ENCODE measurements at places on chromosomes 1 and 21. TPM values are rescaled to one million over a fixed set of nuclear protein-coding genes. Genes with fewer than 3 reads are reported as not detected.

Gene CNR2
- total RNA-seq = not detected

Gene EPHB2
- total RNA-seq = 39.3 TPM

Gene ENAH
- total RNA-seq = 155 TPM

Gene FAAH
- total RNA-seq = not detected

GRCh38 chr1:22790232-22791008 is 79.8 kb downstream of the EPHB2 start:
- DNase-seq = no peak

GRCh38 chr1:71413441-71414175 is 332.8 kb upstream of the ZRANB2 start:
- no peak for DNase-seq

- no peak for DNase-seq
Measured at GRCh38 chr1:168766568-168766967, 37.6 kb upstream of the DPT start.

DNA sequence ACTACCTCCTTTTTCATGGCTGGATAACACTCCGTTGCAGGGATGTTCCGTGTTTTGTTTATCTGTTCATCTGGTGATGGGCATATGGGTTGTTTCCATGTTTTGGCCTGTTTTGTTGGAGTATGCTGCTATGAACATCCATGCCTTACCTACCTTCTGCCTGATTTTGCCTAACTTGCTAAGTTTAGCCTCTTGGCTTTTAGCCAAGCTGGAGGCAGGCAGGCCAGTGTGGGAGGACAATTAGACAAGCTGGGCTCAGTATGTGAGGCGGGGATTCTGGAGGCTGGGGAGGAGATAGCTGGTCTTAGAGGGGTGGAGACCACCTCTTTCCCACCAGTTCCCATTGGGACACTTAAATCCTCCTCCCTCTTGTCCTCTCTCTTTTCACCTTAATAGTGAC is 98.4 kb upstream of the WNT4 start:
- DNase-seq = no peak

Gene PLEKHG5
- total RNA-seq = 8.6 TPM

Gene S100A13
- 116 TPM for total RNA-seq

GRCh38 chr1:49466961-49467360 is 556.8 kb downstream of the AGBL4 start:
- no peak for DNase-seq

DNA sequence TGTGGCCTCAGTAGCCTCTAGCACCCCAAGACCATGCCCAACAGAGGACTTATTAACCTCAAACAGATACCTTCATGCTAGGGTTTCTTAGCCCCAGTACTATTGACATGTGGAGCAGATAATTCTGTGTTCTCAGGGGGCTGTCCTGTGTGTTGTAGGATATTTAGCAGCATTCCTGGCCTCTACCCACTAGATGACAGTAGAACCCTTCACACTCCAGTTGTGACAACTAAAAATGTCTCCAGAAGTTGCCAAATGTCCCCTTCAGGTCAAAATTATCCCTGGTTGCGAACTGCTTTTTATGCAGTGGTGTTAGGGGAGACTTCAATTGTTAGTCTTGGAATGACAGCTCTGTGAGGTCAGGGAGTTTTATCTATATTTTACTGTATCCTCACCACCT is 8.1 kb downstream of the KAZN start:
- no peak for DNase-seq

GRCh38 chr1:206004826-206005225 is 1.6 kb upstream of the RAB7B start:
- DNase-seq = no peak

Gene TBX15
- total RNA-seq = not detected

DNA sequence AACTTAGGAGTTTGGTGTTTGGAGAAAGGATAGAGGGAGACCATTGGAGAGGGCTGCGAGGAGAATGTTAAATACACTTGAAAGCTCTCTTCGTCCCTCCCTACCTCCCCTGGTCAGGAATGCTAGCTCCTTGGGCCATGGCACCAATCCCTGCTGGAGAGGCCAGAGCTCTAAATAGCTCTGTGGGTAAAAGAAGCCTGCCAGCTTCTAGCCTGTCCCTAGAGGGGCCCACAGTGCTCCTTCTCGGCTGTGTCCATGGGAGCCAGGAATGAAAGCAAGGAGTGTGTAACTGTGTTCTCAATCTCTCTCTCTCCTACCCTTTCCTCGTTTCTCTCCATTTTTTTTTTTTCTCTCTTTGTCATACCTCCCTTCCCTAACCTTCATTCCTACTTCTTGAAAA is at the start of gene CCDC190:
Gene CCDC190 (minus strand): TSS at position 75 of the 400 bp plus-strand sequence. CDS start 1,529 bp downstream, outside the sequence.
- no peak for DNase-seq

Gene CCDC28B
- total RNA-seq = 5.7 TPM

DNA sequence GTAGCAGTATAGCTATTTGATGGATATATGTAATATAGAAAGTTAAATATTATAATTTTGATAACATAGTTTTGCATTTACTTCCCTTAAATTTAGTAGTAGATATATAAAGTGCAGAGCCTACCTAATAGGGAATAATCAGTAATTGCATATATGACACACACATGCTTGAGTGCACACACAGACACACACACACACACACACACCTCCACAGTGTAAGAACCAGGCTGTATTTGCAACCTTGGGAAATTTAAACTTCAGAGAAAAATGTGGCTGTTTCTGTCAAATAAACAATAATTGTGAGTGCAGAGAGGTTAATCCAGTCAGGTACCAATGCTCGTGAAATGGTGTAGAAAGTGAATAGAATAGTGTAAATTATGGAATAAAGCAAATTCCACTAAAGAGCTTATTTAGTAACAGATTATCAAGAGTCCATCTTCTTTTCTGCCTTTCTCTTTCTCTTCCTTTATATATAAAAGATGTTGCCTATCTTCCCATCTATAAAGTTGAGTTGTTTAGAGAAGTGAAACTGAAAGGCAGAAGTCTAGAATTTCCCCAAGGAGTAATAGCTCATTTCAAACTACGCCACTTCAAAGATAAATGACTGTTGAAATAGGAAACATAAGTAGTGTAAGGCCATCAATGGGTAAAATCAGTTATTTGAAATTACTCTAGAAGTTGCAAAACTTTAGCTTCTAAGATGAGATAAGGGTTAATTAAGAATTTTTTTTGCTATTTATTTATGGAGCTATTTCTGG is 273.7 kb downstream of the SRGAP2C start:
- DNase-seq = no peak

- DNase-seq = no peak
Measured at GRCh38 chr1:218748071-218748470, 402.9 kb downstream of the TGFB2 start.

DNA sequence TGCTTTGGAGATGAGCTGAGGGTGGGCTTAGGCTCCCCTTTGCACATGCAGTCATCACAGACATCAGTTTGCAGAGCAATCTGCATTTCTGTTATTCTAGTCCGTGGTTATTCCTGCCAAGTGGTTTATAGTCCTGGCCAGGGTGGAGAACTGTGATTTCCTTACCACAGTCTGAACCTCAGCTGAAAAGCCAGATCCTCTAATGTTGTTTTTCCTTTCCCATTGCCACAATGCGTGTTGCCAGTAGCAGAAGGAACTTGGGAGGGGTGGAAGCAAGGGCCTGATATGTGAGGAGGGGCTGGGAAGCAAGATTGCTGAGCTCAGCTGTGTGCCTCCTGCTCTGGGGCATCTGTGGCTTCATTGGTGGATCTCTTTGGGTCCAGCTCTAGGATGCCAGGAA is 18.0 kb upstream of the ST3GAL3 start:
- DNase-seq = no peak

DNA sequence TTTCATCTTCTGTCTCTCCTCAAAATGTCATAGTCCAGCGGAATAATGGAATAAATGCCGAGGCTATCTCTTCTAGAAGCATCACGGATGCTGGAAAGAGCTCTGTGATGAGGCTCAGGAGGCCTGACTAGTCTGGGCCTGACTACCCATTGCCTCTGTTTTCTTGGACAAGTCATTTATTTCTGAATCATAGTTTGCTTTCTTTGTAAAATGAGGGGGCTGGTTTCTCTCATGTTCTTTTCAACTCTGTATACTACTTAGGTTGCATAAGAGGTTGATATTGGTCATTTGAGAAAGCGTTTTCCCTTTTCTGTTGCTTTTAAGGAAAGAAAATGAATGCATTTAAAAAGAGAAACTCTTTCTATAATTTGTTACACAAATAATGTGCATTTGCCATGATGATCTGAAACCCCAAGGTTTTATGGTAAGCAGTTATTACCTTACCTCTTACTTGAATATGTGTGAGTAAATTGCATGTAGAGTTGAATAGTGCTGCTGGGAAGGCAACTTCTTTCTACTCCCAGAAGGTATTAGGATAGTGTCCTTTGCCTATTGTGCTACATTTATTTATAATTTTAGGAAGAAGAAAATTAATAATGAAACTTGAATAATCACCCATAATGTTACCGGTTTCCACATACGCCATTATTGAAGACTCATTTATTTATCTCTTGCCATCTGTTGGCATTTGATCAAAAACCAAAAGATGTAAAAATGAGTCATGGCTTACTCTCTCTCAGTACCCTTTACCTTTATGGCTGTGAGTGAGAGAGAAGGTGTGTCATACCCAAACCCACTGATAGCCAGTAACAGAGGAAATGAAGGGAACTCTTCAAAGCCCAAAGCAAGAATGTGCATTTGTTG is 179.1 kb downstream of the FASLG start:
- no peak for DNase-seq

Gene HCN3
- total RNA-seq = 1.0 TPM

GRCh38 chr1:107474877-107475612 is 334.2 kb downstream of the NTNG1 start:
- no peak for DNase-seq

- peak; percentile 51 for DNase-seq
Measured at GRCh38 chr1:7956218-7957032, 5.1 kb upstream of the PARK7 start.

Gene TMEM200B
- total RNA-seq = 0.03 TPM

GRCh38 chr1:205598841-205599668 is 32.8 kb downstream of the ELK4 start:
- peak; percentile 80 for DNase-seq

Gene OR2G6
- total RNA-seq = not detected

GRCh38 chr1:182833271-182833670 is 5.9 kb upstream of the DHX9 start:
- peak; percentile 52 for DNase-seq

Gene ZMPSTE24
- total RNA-seq = 86.7 TPM

Gene PLA2G5
- not detected for total RNA-seq

Gene ILF2
- 578 TPM for total RNA-seq

DNA sequence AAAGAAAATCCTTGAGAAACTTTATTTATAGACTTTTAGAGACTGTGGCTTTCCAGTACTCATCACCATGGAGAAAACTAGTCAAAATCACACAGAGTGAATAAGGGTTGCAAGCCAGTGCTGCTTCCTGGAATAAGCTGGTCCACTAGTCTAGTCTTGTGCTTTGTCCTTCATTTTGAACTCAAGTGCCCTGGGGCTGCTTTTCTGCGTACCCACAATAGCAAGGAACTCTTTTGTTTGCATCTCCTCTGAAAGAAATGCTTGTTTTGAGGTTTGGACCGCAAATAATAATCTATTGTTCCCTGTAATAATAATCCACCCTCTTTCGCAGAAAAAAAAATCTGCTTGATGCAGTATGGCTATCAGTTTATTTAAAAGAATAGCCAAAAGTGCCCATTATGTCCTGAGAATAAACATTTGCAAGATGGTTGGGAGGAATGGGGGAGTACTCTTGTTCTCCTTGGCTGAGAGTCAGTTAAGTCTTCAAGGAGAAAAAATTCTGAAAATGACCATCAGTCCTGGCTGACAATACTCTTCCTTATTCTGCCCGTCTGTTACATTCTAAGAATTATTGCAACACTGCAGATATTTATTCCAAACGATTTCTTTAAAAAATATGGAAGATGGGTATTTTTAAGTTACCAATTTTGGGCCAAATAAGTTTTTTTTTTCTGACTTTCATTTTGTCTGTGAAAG is 41.9 kb downstream of the MPZL1 start:
- DNase-seq = no peak

Gene CFHR2
- total RNA-seq = not detected

DNA sequence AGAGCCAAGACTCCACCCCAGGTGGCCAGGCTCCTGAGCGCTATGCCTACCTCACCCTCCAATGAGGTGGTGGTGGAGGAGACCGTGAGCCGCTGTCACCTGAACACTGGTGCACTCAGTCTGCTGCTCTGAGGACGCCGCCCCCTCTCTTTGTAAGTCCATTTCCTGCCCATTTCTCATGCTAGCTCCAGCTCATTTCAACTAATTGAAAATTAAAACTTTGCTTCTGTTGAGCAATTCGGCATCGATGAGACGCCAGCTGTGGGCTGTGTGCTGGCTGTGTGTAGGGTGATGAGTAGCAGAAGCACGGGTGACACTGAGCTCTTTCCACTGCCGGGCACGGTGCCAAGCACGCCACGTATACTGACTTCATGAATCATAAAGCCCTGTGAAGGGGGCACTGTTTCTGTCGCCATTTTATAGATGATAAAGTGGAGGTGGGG is 11.2 kb downstream of the TNFRSF1B start:
- DNase-seq = peak; percentile 27

DNA sequence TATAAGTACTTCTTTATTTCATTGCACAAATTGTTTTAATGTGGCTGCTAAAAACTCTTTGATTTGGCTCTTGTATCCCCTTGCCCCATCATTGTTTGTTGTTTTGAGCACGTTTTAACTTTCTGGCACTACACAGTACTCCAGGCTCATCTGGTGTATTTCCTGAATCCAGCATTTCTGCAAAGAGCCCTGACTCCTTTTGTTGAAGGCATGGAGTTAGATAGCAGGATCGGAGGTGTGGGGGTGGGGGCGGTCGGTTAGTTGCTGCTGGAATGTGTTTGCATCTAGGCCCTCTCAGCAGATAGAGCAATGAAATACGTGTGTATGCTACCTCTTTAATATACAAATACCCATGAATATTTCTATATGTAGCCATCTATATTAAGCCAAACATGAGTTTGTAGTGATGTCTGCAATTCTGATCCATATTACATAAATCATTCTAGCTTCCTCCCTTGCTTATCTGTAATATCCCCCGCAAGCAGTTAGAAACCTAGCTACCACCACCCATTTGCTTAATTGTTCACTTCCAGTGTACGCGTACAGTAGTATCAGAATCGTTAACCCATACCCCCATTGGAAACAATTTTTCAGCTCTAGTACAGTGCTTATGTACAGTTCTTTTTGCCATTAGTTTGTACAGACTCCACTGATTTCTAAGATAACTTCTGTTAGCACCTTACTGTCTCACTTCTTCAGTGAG is 106.0 kb downstream of the NOS1AP start:
- DNase-seq = no peak

- DNase-seq = peak; percentile 31
Measured at GRCh38 chr1:115133440-115133839, 44.1 kb upstream of the TSPAN2 start.

DNA sequence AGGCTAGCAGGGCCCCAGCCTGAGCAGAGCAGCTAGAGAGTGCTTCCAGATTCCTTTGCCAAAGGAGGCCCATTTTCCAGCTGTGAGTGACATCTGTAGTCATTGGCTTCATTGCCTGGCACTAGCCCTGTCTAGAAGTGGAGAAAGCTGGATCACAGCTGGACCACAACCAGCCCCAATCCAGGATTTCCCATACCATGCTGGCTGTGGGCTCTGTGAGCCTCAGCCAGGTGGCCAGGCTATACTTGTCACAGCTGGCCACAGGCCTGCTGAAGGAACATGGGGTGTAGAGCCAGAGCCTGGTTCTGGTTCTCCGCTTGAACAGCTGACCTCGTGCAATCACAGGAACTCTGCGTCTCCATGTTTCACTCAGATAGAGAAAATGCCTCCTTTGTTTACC is 36.6 kb downstream of the RIMKLA start:
- DNase-seq = no peak

GRCh38 chr1:42721926-42722325 is 18.1 kb downstream of the CLDN19 start:
- DNase-seq = no peak

Measured in A172 (cell line).